Upper lobe of left lung (tissue), 6 donors: ENCODE measurements at places on chromosomes 6 and 20.

DNA sequence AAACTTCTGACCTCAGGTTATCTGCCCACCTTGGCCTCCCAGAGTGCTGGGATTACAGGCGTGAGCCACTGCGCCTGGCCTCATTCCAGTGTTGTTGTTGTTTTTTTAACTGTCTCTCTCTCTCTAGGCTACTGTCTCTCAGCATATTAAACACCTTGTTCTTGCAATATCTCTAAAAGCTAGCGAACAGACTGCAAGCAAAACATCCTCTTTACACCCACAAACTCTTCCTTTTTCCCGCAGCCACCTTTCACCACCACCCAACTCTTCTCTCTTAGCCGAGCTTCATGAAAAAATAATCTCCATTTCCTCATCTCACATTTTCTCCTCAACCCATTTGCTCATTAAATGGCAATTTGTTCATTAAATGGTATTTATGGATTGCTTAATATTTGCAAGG is 45.5 kb downstream of the SGK1 start:
- no peak for DNase-seq

DNA sequence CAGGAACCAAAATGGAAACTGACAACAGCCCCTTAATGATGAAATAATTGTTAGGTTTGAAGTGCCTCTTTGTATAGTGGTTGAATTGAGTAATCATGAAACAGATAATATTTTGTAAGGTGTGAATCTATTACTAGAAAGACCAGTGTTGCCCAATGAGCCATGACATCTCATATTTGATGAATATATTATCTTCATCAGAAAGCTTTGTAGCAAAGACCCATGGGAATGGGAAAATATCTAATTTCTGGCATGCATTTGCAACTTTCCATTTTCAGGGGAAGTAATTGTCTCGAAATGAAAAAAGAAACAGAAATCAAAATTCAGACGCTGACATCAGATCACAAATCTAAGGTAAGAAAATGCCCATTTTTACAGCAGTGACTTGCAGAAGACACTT is 57.3 kb upstream of the LAMP5 start:
- DNase-seq = no peak

GRCh38 chr6:13375360-13375878 is 47.1 kb upstream of the TBC1D7 start:
- no peak for DNase-seq

DNA sequence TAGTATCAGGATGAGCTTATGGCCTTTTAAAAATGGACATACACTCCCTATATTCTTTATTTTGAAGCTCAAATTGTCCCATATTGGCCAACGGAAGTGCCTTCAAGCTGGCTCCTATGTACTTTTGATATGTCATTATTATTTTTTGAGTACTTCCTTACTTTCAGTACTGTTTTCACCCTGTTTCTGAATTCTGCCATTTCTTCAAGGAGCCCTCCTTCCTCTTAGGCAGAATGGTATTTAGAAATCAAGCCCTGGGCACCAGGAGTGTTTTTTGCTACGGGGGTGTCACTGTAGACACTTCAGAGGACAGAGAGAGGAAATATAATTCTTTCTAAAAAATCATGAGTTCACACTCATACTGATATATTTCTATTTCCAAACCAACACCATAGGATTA is 5.5 kb upstream of the MYLK4 start:
- DNase-seq = no peak

GRCh38 chr20:17501701-17502100 is 29.5 kb downstream of the BFSP1 start:
- DNase-seq = no peak

DNA sequence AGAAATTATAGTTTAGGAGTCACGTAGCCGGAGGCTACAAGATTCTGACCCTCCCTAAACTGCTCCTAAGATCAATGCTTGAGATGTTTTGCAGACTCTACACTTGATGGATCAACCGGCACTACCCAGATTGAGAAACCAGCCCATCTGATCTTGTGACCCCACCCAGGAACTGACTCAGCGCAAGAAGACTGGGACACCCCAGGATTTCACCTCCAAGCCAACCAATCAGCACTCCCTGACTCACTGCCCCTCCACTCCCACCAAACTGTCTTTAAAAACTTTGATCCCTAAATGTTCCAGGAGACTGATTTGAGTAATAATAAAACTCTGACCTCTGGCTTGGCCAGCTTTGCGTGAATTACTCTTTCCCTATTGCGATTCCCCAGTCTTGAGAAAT is 99.8 kb downstream of the OPRM1 start:
- DNase-seq = no peak

DNA sequence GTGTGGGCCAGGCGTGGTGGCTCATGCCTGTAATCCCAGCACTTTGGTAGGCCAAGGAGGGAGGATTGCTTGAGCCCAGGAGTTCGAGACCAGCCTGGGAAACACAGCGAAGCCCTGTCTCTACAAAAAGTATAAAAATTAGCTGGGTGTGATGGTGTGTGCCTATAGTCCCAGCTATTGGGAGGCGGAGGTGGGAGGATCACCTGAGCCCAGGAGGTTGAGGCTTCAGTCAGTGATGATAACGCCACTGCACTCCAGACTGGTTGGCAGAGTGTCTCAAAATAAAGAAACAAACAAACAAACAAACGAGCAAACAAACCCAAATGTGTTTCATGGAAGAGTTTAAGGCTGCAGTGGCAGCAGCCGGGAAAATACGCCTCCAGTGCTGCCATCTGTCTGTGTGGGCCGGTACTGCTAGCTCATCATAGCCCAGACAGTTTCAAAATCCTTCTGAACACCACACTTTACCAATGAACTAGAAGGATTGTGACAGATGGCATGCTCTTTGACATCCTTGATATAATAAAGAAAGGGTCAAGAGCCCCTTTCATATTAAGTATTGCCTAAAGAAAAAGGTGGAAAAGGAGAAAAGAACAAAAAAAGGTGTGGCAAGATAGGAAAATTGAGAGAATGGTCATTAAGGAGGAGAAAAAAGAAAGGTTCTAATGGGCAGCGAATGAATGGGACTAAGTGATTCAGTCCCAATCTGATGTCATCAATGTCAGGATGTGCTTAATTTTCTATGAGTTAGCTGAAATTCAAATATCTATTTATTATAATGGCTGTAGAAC is 298.6 kb downstream of the SYNE1 start:
- DNase-seq = no peak

DNA sequence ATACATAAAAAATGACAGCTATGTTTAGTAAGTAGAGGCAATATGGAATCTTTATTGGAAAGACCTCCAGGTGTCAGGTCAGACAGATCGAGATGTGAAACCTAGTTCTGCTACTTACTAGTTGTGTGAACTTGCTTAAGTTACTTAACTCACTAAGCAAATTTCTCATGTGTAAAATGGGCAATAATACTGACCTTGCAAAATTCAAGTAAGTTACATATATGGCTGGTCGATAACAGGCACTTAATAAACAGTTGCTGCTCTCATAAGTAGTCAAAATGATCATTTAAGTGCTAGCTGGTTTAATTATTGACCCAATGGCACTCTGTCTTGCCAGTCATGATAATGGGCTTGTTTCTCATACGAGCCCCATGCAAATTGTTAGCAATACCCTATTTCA is 46.0 kb downstream of the VGLL2 start:
- DNase-seq = no peak

- DNase-seq = no peak
These were observed 47.1 kb downstream of the STX7 start for GRCh38 chr6:132465530-132466485.

DNA sequence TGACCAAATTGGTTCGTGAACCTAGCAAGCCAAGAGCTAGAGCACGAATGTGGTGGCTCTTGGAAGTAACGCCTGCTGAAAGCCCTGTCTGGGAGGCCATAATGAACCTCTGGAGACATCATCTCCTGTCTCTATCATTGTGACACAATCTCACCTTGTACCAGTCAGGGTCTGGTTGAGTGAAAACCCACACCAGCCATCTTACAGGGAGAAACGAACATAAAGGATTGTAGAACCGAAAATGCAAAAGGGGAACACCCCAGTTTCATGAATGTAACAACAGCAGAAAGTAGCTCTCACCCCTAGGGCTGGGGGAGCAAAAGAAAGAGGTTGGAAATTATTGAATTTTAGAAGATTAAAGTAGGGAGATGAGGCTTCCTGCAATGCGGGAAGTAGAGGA is 50.9 kb upstream of the TAB2 start:
- no peak for DNase-seq

- DNase-seq = no peak
These were observed 430.5 kb upstream of the EPHA7 start for GRCh38 chr6:93849857-93850256.

- no peak for DNase-seq
These were observed 15.4 kb downstream of the PDRG1 start for GRCh38 chr20:31936420-31936819.

GRCh38 chr6:142692942-142693341 is 252.0 kb downstream of the HIVEP2 start:
- peak; percentile 56 for DNase-seq

DNA sequence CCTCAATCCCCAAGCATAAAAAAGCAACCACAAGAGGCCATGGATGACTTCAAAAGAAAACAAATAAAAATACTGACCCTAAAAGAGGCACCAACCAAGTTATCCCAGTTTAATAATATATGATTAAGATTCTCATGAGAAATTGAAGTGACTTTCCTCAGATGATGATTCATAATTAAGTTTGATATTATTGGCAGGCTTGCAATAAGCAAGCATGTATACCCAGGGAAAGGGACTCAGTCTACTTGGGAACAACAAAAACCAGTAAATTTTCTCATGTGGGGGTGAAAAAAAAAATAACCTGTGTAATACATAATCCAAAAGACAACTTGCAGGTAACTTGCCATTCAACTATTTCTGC is 19.6 kb downstream of the JAG1 start:
- no peak for DNase-seq

DNA sequence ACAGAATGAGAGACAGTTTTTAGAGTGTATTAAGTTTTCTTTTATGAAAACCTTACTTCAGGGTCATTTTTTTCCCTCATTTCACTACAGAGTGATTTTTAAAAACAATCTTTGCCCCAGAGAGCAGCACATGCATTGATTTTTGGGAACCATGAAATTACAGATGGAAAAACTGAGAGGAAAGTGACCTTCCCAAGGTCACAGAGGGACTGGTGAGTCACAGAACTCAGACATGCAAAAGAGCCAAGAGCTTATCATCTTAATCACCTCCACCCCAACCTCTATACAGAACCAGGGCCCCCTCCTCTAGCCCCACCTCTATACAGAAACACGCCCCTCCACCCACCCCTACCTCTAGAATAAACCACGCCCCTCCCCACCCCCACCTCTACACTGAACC is 10.7 kb downstream of the PXMP4 start:
- DNase-seq = no peak

GRCh38 chr20:35503281-35503680 is 26.2 kb downstream of the C20orf173 start:
- DNase-seq = no peak

GRCh38 chr6:7541175-7542064 is at the start of gene DSP:
Gene DSP, plus strand, starts transcription at chr6:7541671. Its CDS starts 245 bp downstream, at chr6:7541916.
- peak; percentile 92 for DNase-seq

GRCh38 chr6:139109558-139109957 is 25.3 kb upstream of the HECA start:
- DNase-seq = no peak

DNA sequence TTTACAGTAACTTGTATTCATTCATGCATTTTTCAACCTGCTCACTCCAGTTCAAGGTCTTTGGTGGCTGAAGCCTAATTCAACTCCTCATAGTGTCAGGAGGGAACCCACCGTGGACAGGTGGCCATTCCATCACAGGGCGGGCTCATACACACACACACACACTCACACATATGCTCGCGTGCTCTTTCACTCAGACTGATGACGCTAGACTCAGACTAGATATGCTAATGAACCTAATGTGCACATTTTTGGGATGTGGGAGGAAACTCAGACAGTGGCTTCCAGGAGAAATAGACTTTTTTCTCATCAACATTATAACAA is 56.7 kb downstream of the TRIM27 start:
- no peak for DNase-seq

GRCh38 chr6:5869261-5869660 is 137.5 kb downstream of the NRN1 start:
- DNase-seq = no peak

DNA sequence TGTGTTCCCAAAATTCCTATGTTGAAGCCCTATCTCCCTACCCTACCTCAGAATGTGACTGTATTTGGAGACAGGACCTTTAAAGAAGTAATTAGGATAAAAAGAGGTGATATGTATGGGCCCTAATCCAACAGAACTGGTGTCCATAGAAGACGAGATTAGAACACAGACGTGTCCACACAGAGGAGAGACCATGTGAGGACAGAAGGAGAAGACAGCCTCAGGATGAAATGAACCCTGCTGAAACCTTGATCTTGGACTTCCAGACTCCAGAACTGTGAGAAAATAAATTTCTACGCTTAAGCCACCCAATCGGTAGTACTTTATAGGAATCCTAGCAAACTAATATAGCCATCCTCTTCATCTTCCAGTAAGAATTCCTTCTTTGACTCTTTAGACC is 35.7 kb downstream of the TRAF3IP2 start:
- no peak for DNase-seq

GRCh38 chr6:127402890-127403617 is 56.1 kb downstream of the KIAA0408 start:
- DNase-seq = no peak

GRCh38 chr6:88992741-88993552 is 29.5 kb upstream of the RNGTT start:
- DNase-seq = no peak

- no peak for DNase-seq
These were observed 14.9 kb upstream of the BLOC1S5 start for GRCh38 chr6:8079126-8079525.

- DNase-seq = no peak
These were observed 132.6 kb upstream of the RIN2 start for GRCh38 chr20:19625426-19625825.

GRCh38 chr6:71287038-71287437 is 1.6 kb upstream of the OGFRL1 start:
- peak; percentile 28 for DNase-seq

DNA sequence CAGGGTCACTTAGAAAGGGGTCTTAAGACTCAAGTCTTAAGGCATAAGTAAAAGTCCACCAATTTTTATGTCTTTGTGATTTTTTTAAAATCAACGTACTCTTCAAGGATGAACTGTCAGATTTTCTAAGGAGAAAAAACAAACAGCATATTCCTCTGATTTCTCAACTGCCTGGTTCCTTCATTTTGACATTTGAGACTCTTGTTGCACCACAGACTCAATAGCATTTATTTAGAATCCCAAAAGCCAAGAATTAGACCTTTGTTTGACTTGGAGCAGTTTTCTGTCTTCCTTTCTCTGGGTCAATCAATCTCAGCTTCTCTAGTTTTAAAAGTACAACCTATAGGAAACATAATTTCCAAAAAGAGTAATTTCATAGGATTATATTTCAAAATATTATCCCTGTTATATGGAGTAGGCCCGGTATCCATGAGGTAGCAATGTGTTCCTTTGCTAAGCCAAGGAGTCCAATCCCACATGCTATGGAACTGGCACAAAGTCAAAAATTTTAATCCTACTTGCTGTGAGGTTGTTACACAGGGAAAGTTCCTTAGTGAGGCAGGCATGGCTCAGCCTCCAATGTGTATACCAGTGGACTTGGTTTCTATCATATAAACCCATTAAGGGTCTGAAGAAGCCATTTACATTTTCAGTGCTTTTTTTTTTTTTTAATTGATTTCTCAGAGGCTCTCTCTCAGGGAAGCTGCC is 405.7 kb downstream of the KIF16B start:
- DNase-seq = no peak

- no peak for DNase-seq
These were observed 258.2 kb downstream of the BMP7 start for GRCh38 chr20:57008217-57008616.
